ENCODE measurements at places on chromosomes 16 and 17.
A peak's percentile ranks its signal among the peaks of the same experiment; 100 is the strongest.

DNA sequence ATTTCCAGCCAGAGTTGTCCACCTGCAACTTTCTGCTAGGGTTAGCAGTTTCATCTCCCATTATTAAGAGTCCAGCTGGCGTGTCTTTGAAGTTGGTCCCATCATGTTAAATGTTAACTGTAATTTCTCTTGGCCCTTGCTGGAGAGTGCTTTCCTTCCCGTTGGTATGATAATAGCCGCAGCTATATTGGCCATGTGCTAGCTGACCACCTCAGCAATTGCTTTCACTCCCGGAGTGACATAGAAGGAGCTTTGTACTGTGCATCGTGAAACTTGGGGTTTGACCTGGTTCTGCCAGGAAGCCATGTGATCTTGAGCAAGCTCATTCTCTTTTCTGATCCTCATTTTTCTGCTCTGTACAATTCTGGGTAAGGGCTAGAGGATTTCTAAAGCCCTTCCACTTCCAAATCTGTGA lies 81.0 kb upstream of the TBX2 start:
- no peak for DNase-seq

GRCh38 chr16:24360936-24361335 lies 104.8 kb downstream of the CACNG3 start:
- DNase-seq: no peak

DNA sequence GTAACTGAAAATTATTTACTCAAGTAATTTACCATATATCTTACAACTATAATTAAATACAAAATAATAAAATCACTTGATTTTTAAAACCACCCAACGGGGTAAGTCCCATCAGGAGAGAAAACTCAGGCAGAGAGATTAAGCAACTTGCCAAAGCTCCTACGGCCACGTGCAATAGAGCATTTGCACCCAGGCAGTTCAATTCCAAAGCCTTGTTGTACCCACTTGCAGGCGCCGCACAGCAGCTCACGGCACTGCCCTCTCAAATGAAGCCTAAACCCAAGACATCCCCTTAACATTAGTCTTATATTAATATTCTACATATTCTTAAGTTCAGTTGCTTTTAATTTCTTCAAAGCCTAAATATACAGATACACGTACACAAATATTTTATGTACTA lies 75.7 kb downstream of the SPAG9 start:
- DNase-seq: no peak

- peak; percentile 57 for DNase-seq
These were observed 17.3 kb upstream of the WFDC1 start for GRCh38 chr16:84277244-84277823.

GRCh38 chr16:82412770-82413169 lies 214.0 kb upstream of the CDH13 start:
- no peak for DNase-seq

DNA sequence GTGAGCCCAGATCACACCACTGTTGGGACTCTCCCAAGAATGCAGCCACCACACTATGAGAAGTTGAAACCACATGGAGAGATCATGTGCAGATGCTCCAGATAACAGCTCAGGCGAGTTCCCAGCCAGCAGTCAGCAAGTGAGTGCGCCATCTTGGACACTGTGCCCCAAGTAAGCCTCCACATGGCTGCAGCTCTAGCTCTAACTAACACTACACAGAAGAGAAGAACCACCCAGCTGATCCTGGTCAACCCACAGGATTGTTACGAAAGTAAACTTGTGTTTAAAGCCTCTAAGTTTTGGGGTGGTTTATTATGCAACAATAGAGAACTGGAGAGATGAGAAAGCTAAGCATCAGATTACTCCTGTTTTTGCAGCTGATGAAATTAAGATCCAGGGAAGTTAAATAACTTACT lies 25.8 kb downstream of the SLC38A7 start:
- DNase-seq: no peak

- no peak for DNase-seq
These were observed 13.9 kb upstream of the CSNK2A2 start for GRCh38 chr16:58211846-58212245.

DNA sequence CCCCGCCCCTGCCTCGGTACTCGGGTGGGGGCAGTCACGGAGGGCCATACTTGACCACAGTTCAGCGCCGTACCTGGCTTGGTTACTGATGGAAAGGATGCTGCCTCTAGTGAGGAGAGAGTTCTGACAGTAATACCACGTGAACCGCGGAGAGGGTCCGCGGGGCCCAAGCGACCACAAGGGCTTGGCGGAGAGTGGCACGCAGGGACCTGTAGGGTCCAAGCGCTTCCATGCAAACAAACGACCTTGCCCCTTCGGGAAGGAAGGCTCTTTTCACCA lies 9.2 kb downstream of the KDM6B start:
- DNase-seq: no peak

DNA sequence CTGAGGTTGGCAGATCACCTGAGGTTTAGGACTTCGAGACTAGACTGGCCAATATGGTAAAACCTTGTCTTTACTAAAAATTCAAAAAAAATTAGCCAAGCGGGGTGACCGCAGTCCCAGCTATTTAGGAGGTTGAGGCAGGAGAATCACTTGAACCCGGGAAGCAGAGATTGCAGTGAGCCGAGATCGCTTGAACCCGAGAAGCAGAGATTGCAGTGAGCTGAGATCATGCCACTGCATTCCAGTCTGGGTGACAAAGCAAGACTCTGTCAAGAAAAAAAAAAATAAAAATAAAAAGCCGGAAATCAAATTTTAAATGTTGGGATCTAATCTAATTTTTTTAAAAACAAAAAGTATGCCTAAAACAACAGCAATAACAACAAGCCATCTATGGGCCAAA lies 56.3 kb downstream of the ABCC1 start:
- no peak for DNase-seq

- DNase-seq: no peak
These were observed 53.8 kb upstream of the MTMR4 start for GRCh38 chr17:58568044-58568799.

DNA sequence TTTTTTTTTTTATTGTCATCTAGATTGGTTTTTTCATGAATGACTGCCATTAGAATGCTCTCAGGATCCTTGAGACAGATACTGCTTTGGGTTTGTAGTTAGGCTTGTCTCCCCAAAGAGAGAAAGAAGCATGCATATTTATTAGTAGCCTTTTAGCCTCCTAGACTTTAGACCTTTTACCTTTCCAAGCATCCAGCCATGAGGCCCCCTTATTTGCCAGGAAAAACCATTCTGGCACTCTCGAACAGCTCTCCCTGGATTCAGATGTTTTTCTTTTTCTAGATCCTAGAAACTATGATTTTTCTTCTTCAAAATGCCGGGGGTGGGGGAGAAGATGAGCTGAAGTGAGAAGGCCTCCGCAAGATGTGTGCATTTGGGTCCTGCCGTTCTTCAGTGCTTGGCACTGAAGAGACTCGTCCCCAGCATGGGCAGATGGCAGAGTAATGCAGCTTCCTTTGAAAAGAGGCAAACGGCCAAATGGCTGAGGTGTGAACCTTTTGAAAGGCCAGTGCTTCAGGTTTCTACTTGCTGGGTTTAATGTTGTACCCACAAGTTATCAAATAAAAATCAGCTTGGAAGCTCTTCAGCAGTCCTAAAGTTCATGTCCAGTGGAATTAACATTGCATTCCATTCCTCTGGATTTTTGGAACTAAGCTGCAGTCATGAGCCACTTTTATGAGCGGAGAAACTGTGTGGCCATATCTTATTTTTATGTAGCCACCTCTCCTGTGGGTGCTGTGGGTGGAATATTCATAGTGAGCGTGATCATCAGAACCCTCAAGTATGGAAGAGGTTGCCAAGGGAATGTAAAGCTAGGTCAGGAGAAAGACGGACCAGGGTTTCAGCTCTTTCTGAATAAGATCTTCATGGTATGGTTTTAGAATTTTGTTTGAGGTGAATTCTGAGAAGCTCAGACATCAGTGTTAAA lies 7.2 kb downstream of the SOCS7 start:
- DNase-seq: no peak

DNA sequence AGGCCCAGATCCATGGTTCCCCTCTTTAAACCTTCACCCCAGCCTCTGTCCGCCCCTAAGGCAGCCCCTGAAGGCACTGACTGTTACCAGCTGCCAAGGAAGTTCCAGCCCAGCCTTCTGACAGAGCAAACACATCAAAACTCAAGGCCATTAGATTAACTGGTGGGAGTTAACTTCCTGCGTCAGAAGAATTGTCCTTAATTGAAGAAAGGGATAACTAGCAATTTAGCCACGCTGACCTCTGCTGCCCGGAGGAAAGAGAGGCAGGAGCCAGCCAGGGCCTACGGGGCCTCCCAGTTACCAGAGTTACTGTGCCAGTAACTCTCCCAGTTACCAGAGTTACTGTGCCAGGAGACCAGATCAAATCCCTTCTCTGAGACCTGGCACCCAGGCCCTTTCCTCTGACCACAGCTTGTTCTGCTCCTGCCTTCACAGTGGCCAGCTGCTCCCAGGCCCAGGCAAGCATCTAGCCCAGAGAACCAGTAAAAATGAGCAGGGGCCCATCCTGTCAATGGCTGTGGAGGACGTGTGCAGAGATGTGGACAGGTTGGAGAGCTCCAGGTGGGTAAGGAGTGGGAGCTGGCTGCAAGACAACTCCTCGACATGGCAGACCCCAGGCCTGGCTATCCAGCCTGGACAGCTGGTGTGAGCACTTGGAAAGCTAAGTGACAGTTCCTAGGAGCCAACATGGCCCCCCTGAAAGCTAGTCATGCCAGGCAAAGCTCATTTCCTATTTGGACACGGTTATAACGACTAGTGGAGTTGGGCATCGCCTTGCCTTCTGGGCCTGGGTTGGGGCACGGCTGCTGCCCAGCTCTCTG lies 2.8 kb upstream of the PITPNM3 start:
- no peak for DNase-seq

GRCh38 chr17:48246612-48247011 lies 139.0 kb downstream of the SNX11 start:
- DNase-seq: no peak

GRCh38 chr17:9330611-9331271 lies 244.9 kb downstream of the STX8 start:
- DNase-seq: no peak

DNA sequence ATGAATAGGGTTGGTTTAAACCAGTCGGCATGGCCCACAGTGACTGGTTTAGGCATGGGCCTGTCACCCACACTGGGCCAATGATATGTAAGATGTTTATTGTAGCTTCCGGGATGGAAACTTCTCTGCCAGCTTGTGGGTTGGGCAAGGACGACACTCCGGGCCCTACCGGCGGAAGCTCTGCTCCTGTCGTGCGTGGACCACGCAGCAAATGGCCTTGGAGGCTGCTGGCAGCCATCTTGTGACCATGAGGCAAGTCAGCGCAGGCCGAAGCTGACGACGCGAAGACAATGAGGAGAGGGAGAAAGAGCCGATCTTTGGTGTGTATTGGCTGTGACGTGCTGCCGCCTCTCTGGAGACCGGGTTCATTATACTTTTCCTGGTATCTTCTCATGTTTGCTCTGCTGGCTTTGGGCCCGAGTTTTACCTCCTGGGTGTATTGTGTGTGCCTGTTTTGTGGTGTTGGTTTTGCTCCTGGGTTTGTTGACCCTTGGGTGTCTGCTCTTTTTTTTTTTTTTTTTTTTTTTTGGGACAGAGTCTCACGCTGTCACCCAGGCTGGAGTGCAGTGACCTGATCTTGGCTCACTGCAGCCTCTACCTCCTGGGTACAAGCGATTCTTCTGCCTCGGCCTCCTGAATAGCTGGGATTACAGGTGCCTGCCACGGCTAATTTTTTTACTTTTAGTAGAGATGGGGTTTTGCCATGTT lies 15.4 kb downstream of the SLC25A10 start:
- no peak for DNase-seq

- DNase-seq: no peak
These were observed 79.7 kb upstream of the CPHXL start for GRCh38 chr16:75805946-75806345.

- no peak for DNase-seq
These were observed 2.9 kb downstream of the SHISA9 start for GRCh38 chr16:12904329-12904671.

DNA sequence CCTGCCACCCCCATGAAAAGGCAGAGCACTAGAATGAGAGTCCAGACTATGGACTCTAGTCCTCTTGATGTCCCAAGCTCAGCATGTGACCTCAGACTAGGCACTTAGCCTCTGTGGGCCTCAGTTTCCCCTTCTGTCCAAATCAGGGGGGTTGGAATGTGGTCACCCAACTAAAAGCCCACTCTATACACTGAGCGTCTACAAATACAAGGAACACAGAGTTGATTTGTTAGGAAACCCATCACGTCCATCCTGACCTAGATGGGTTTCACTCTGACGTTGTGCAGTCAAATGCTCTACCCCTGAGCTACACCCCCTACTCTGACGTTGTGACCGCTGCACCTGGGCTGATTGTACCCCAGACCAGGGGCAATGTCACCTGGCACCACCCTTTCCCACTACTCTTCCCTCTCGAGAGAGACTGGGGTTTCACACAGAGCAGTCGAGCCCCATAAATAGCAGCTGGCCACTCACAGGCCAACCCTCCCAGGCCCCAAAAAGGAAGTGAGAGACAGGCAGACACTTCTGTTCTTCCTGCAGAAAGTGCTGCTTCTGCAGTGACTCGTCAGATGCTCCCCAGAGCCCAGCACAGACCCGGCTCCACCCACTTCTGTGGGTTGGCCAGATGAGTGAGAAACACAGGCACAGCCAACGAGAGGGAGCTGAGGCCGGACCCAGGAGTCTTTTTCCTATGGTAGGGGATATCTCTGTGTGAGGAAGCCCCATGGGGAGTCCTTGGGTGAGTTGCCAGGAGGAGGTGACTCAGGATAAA lies 16.1 kb upstream of the TNFRSF13B start:
- peak; percentile 70 for DNase-seq

- no peak for DNase-seq
These were observed 2.6 kb upstream of the RASD1 start for GRCh38 chr17:17498606-17499301.

DNA sequence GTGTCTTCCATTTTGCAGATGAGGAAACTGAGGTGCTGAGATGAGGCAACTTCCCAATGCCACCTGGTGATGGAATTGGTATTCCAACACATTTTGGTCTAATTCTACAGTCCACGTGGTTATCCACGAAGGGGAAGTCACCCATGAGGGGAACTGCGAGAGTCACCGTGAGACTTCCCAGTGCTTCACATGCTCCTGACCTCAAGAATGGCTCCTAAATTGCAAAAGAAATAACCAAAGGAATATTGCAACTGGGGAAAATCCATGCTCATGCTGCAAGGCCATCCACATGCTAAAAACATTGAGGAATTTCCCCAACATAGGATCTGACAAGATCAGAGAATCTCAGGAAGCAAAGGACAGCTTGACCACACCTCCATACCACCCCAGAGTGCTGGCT lies 153.9 kb downstream of the HS3ST3B1 start:
- no peak for DNase-seq

DNA sequence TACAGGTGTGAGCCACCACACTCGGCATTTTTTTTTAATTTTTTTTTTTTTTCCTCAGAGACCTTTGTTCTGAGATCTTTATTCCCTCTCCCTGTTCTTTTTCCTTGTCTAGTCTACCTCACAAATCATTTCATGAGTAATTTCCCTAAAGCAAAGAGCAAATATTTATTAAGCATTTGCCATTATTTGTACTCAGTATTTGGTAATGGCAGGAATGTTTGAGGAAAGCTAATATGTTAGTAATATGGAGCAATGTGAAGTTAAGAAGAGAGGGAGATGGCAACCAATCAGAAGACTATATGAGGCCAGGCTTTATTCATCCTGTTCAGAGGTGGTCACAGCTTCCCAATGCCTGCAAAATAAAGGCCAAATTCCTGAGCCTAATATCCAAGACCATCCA lies 13.3 kb downstream of the CENPV start:
- DNase-seq: no peak

GRCh38 chr16:81337097-81337496 lies 22.3 kb downstream of the GAN start:
- no peak for DNase-seq

GRCh38 chr17:73976676-73977521 lies 226.6 kb upstream of the RPL38 start:
- DNase-seq: no peak

Data from caudate nucleus (tissue), 63 donors.